ENCODE measurements at places on chromosomes 6 and 20.

GRCh38 chr20:1204576-1204975 lies 1.3 kb downstream of the C20orf202 start:
- DNase-seq = no peak

DNA sequence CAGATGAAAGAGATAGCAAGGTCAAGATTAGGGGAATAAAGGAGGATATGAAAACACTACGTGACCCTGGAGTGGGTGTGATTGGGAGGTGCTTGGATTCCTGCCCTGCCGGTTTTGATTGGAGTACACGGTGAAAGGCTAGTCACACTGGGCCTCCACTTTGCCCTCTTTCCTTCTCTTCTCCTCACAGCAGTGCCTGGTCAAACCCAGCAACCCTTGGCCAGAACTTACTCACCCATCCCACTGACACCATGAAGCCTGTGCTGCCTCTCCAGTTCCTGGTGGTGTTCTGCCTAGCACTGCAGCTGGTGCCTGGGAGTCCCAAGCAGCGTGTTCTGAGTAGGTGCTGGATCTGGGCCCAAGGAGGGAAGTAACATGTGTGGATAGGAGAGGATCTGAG lies at the start of gene WFDC13:
WFDC13 (plus strand) TSS at position 166 of the 400 bp plus-strand sequence; CDS start at position 252, 86 bp downstream.
- DNase-seq = no peak

DNA sequence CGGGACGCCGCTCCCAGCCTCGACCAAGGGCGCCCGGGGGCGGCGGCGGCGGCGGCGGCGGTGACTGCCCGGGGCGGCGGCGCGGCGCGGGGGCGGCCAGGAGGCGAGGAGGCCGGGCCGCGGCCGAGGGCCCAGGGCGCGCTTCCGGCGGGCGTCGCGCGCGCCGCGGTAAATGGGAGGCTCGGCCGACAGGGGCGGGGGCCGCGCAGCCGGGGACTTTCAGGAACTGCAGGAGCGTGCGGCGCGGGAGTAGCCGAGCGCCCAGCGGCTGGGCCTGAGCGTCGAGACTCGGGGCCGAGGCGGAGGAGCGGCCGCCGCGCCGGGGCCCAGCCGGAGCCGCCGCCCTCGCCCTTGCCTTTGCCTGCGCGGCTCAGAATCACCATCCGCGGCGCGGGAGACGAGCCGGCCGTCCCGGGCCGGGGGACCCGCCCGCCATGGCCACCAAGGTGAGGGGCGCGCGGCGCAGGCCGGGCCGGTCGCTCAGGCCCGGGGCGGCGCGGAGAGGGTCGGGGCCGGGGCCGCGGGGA lies at the start of gene SNX9:
SNX9 (plus strand) TSS at position 246 of the 527 bp plus-strand sequence; CDS start at position 435, 189 bp downstream.
- DNase-seq = peak; percentile 56

DNA sequence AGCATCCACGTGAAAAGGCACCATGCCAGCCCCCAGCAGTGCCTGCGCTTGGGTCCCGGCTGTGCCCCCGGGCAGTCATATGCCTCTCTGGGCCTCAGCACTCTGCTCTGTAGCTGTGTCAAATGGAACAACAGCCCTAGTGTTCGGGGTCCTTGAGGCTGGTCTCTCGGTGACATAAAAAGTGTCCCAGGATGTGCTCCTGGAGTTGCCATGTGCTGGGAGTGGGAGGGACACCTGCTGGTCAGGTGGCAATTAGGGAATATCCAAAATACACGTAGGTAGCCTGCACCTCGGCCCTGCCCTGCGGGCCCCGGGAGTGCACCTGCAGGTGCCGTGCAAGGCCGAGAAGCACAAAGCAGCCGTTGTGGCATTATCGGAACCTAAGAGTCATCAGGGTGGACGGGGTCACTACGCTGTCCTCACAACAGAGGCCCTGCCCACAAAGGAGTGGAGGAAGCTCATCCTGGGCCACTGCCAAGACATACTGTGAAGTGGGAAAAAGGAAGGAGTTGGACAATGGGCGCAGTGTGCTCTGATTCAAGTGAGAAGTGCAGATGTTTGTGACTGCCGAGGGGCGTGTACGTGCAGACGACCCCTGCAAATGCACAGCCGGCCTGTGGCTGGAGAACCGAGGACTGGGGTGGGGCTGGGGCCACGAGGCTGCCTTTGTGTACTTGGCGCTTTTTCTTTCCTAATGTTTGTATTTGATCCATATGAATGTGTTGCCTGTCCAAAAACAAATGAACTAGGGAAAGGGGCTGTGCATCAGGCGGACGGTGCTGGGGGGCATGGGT lies 24.6 kb downstream of the SLCO4A1 start:
- DNase-seq = no peak

All from HAP-1 (cell line).